ENCODE measurements at places on chromosomes 6 and 20.

DNA sequence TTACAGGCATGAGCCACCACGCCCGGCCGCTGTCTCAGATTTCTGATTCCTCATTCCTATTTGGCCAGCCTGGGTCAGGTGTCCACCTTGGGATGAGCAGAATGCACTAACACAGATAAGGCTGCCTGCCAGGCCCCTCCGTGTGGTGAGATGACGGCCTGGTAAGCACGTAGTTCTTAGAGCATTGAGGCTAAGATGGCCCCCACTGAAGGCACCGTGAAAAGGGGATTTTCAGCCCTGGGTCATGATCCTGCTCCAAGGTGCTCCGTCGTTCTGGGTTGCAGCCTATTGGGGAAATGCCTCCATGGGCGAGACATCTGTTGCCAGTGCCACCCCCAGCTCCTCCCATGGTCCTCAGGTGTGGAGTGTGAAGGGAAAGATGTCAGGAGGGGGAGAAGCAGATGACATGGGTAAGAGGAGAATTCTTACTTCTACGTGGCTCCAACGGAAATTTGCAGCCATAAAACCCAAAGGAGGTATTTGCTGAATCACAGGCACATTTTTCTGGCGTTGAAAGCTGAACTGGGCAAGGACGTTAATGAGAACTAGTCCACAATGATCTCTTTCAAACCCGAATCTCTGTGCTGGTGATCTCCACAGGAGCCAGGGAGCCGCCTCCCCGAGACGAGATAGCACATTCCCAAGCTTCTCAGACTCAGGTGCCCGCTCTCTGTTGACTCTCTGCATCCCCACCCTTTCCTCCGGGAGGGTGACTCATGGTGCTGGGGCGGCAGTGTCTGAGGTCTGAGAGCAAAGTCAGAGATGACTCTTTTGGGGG is 34.0 kb upstream of the BMP6 start:
- DNase-seq: peak; percentile 11

DNA sequence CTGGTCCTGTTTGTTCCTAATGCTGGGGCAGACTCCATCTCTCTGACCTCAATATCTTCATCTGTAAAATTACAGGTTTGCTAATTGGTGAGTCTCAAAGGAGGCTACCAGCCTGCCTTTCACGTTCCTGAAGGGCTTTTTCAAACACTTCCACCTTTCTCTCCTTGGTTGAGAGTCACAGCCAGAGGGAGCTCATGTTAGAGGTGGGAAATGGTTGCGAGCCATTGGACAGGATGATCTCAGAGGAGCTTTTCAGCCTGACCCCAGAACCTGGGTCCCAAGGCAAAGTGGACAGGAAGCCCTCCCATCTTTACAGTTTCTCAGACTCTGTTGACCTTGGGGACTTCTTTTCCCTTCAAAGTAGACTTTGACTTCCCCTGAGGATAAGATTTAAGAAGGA is 37.6 kb downstream of the NDUFAF5 start:
- no peak for DNase-seq

- no peak for DNase-seq
These were observed 52.0 kb downstream of the ADGRF1 start for GRCh38 chr6:46990031-46990644.

DNA sequence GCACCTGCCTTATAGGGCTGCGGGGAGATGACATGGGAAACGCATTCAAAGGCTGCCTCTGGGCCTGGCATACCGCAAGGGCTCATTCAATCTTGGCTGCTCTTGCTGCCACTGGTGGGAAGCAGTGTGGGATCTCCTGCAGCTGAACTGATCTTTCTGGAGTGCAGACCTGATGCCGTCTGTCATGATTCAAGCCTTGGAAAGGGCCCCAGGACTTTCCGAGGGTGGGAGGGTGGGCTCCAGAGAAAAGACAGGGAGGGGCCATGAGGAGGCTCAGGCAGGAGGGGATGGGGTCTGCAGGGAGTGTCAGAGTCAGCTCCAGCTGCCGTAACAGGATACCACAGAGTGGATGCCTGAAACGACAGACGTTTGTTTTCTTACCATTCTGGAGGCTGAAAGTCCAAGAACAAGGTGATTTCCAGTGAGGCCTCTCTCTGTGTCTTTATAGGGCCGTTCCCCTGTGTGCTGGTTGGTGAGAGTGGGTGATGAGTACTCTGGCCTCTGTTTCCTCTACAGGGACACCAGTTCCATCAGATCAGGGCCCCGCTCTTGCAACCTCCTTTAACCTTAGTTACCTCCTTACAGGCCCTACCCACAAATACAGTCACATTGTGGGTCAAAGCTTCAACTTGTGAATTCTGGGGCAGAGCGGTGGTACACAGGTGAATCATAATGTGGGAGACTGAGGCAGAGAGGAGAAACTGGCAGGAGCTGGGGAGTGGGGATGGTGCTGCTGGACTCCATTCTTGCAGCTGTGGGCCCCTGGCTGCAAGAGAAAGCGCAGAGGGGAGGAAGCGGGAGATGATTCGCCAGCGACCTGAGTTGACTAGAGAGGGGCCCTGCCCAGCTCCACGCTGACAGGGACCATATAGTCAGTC is 148.4 kb downstream of the SYCP2 start:
- DNase-seq: no peak

- no peak for DNase-seq
These were observed 47.1 kb downstream of the SCAND1 start for GRCh38 chr20:35907017-35907701.

DNA sequence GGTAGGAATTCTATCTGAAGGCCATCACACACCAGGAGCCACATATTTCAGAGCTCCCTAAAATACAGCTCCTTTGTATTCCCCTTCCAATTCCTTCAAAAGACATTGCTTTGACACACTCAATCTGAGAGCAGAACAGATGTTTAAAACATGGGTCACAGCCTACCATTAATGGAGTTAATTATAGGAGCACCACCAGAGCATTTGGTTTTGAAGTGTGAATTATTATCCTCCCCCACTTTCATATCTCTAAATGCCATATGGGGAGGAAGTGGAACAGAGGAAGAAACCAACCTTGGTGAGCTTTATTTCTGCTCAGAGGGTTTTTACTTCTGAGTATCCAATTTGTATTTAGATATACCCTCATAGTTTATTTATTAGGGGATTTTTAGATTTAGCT is 50.7 kb upstream of the TNFRSF21 start:
- no peak for DNase-seq

DNA sequence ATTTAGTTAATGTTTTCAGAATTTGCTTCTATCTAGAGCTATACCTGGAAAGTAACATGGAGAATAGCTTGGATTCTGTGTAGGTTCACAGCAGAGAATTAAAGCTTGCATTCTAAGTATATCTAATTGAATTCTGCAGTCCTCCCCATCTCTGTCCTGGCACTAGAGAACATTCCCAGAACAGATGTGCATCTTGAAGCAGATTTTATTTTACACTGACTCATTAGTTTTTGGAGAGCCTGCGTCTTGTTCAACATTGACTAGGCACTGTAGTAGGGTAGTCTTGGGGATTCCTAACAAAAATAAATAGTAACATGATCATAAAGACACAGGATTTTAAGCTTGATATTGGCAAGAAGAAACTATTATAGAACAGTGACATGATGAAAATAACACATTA is 36.2 kb upstream of the BAG2 start:
- peak; percentile 9 for DNase-seq

DNA sequence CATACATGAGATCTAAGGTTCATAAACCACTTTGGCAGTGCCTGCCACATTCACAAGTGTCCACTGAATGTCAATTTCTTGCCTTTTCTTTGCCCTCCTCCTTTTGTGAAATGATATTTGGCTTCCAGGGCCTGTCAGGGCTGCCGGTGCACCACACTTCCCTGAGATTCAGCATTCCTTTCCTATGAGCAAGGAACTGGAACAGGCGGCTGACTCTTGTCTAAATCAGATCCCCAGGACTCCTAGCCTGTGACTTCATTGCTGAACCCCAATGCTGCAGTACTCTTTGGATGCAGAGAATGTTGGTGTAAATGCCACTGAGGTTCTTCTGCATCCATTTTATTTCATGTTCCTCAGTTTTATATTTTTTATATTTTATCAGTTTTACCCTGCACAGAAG is 172.2 kb downstream of the ARID1B start:
- DNase-seq: peak; percentile 91

GRCh38 chr20:43569282-43569681 is 10.5 kb downstream of the SGK2 start:
- no peak for DNase-seq

- DNase-seq: no peak
These were observed 2.2 kb downstream of the MLN start for GRCh38 chr6:33801611-33802010.

- no peak for DNase-seq
These were observed 15.9 kb downstream of the BEND6 start for GRCh38 chr6:56970849-56971248.

DNA sequence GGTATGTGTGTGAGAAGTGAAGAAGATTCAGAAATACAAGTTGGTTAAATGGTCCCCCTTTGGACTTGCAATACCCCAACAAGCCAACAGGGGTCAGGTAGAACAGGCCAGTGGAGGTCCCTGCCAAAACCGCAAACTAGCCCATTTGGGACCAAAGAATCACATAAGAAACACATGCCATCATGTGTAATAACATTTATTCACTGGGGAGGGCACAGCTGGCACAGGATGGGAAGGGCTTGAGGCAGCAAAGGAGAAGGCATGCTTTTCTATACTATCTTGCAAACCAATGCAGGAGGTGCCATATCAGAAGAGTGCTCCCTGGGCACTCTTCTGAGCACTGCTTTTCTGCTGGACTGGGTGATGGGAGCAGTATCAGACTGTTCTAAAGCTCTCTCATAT is 116.1 kb upstream of the TRAF3IP2 start:
- peak; percentile 43 for DNase-seq

DNA sequence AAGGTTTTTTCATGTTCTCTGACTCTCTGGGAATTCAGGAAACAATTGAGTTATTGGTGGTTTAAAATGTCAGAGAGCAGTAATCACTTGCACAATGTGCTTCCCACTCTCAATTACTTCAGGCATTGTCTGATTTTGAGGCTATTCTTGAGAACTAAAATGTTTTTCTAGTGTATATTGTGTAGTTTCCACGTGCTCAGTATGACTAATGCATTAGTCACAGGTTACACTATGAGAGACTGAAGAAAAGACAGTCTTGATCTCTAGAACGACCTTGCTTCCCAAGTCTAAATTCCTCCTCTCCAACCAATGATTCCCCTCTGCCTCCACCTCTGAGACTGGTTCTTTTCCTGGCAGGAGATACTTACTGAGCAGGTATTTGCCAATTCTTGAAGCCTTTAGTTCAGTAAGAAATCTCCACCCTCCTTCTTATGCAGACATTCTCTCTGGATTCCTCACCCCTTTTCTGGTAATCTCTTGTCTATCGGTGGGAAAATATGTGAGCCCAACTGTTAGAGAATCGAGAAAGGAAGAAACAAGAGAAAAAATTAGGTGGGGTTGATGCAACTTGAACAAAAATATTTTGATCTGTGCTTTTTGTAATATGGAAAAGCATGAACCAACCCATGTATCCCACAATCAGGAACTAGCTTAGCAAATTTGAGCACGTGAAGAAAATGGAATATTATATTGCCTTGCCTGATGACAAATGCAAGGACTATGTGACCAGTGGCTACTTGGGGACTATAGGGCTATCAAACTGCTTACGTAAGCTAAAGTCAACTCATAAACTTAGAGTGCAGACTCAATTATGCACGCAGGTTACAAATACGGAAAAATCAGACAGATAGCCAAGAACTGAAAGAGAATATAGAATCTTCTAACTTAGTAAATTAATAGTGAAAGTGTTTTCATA is 61.1 kb upstream of the SLC22A16 start:
- DNase-seq: peak; percentile 96

DNA sequence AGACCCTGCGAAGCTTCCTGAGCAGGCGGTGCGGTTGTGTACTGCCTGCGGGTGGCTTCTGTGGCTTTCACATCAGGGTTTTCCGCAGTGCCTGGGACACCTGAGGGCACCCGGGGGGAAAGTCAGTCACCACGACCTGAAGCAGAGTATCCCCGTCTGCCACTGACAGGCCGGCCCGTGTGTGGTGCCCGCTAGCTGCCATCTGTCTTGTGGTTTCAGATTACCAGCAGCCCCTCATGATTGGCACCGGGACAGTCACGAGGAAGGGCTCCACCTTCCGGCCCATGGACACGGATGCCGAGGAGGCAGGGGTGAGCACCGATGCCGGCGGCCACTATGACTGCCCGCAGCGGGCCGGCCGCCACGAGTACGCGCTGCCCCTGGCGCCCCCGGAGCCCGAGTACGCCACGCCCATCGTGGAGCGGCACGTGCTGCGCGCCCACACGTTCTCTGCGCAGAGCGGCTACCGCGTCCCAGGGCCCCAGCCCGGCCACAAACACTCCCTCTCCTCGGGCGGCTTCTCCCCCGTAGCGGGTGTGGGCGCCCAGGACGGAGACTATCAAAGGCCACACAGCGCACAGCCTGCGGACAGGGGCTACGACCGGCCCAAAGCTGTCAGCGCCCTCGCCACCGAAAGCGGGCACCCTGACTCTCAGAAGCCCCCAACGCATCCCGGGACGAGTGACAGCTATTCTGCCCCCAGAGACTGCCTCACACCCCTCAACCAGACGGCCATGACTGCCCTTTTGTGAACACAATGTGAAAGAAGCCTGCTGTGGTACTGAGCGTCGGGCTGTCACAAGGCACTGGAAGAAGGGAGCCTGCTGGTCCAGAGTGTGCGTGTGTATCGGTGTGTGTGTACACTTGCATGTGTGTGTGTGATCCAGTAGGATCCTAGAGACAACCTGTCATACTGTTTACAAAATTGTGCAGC is 54.4 kb downstream of the GOPC start:
- DNase-seq: no peak

DNA sequence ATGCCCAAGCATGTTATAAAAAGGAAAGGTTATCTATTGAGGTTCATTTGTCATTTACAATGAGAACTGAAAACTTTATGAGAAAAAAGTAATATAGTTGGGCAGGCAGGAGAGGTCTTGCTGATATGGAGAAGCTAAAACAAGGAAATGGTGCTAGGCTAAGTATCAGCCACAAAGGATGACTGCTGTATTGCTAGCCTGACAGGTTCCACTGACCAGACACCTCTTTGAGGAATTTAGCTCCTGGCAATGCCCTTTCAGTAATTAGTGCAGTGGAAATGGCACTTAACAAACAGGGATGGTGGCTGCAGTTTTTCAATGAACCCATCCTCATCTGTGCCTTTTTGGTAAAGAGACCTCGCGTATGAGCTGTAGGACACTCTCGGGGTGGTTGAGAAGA is 284.4 kb downstream of the ZFAND3 start:
- DNase-seq: no peak

GRCh38 chr6:64926051-64926450 is 781.0 kb downstream of the EYS start:
- no peak for DNase-seq

GRCh38 chr6:165574220-165575157 is 88.6 kb downstream of the PDE10A start:
- no peak for DNase-seq

DNA sequence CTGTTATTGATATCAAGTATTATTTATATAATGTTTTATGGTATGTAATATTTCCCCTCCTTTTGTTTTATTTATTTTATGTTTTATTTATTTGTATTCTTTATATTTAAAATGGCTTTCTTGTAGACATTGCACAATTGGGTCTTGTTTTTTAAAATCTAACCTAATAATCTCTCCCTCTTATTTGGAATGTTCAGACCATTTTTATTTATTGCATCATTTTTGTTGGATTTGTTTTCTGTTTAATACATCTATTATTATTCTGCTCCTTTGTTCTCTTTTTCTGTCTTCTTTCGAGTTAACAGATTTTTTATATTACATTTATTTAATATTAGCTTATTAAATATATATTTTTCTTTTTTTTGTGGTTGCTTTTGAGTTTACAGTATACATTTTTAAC is 43.1 kb upstream of the SLC35B3 start:
- DNase-seq: no peak

Measured in HCEC 1CT (cell line).